ENCODE measurements at places on chromosomes 4 and X. TPM values are rescaled to one million over a fixed set of nuclear protein-coding genes. Genes with fewer than 3 reads are reported as not detected.
A peak's percentile ranks its signal among the peaks of the same experiment; 100 is the strongest.

DNA sequence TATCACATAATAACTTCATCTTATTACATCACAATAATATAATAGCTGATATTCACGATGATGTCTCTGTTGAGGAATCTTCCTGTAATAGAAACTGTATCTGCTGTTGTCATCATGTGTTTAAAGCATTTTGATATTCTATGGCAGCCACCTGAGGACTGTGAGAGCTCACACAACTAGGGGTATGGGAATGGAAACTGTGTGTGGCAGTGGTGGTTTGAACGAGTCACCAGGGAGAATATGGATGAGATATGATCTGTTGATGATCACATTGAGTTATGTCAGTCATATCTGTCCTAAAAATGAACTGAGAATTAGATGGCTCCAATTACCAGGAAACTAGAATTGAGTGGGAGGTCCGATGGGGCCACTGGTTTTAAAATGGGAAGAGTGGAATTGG is 169.6 kb downstream of the MID1IP1 start:
- peaks cover 5% of the 10 kb centered on the region for H3K36me3 ChIP-seq
- peak overlapping the region; percentile 4 for H3K27ac ChIP-seq
- peaks cover 18% of the 10 kb centered on the region for H3K27me3 ChIP-seq

DNA sequence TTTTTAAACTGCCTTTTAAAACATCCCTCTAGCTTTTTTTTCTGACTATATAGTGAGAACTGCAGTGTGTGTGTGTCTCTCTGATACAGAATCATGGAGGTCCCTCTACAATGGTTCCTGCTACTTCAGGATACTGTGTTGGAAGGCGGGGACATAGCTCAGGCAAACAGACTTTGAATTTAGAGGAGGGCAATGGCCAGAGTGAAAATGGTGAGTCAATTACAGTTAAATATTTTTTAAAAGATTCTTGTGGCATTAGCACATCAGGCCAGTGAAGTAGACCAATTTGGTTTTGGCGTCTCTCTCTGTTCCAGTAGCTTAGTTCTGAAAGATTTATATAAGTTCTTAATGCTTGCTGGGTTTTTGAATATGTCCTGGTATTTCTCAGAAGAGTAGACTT is 47.1 kb downstream of the ALG13 start:
- no peaks in the 10 kb centered on the region for H3K27me3 ChIP-seq
- peaks cover 16% of the 10 kb centered on the region for H3K36me3 ChIP-seq
- no peak overlapping the region for H3K4me3 ChIP-seq

- peaks cover 15% of the 10 kb centered on the region for H3K4me1 ChIP-seq
- peaks cover 2% of the 10 kb centered on the region for H3K36me3 ChIP-seq
- H3K27ac ChIP-seq: peak within 1 kb of the TSS; percentile 86
- H3K4me3 ChIP-seq: peak within 1 kb of the TSS; percentile 91
- peak; percentile 55 for DNase-seq
- H3K27me3 ChIP-seq: peaks cover 61% of the 10 kb centered on the region
Measured at GRCh38 chrX:118974088-118974907, at the start of gene LONRF3. TSS of gene LONRF3 (plus strand) at chrX:118974618. CDS start at chrX:118974781, 163 bp downstream.

DNA sequence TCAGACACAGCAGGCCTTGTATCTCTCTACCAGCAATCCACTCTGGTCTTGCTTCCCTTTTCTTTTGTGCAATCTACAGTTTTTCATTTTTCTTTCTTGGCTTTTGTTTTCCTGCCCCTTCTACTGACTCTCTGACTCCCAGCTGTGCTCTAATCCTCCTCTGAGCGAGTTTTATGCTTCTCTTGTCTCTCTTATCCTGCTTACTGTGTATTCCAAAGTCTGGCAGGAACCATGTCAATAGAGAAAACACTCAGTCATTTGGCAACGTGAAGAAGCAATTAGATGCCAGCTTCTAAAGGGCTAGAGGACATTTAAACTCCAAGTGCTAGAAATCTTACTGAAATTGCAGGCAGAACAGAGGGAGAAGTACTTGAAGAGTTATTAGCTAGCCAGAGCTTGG is 984.6 kb upstream of the TENM3 start:
- no peak overlapping the region for H3K4me3 ChIP-seq
- H3K27ac ChIP-seq: no peak overlapping the region
- no peaks in the 10 kb centered on the region for H3K36me3 ChIP-seq
- no peaks in the 10 kb centered on the region for H3K4me1 ChIP-seq

- H3K4me1 ChIP-seq: no peaks in the 10 kb centered on the region
- no peak for DNase-seq
- H3K36me3 ChIP-seq: no peaks in the 10 kb centered on the region
Measured at GRCh38 chr4:61533140-61533539, 333.0 kb downstream of the ADGRL3 start.

DNA sequence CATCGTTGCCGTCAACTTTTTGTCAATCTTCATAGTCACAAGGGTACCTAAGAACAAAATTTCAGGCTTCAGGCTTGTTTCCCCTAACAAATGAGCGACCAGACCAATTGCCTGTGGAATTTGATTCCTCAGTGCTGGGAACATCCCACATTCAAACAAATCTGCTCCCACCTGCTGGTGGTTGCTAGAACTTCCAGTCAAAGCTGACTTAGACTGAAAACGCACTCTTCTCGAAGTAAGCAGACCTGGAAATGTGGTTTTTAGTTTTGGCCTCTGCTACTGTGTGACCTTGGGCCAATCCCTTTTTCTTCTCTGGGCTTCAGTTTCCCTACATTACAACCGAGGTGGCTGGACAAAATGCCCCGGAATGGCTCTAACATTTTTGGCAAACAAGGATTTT is 1.8 kb upstream of the GABRQ start:
- H3K27ac ChIP-seq: no peak overlapping the region
- H3K36me3 ChIP-seq: no peaks in the 10 kb centered on the region
- H3K4me1 ChIP-seq: no peaks in the 10 kb centered on the region

- H3K4me3 ChIP-seq: no peak overlapping the region
- H3K36me3 ChIP-seq: peaks cover 4% of the 10 kb centered on the region
- peak overlapping the region; percentile 56 for H3K27ac ChIP-seq
- DNase-seq: no peak
- peaks cover 46% of the 10 kb centered on the region for H3K4me1 ChIP-seq
Measured at GRCh38 chr4:86981789-86982188, 47.0 kb downstream of the AFF1 start.

DNA sequence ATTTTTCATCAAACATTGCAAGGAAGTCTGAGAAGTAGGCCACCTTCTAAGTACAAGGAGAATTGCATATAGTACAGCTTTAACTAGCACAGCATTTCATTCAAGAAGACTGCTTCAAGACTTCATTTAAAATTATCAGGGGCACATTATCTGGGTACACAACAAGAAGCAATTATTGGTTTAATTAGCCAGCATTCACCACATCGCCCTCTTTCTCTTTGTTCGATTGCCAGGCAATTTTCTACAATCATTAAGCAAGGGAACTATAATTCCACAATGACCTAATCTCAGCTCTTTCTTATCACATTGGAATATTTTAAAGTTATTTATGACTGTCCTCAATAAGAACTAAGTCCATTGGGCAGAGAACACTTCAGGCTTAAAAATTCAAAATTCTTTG is 1347.1 kb upstream of the PABPC4L start:
- no peak for DNase-seq
- no peaks in the 10 kb centered on the region for H3K27me3 ChIP-seq
- H3K36me3 ChIP-seq: no peaks in the 10 kb centered on the region
- H3K27ac ChIP-seq: no peak overlapping the region

DNA sequence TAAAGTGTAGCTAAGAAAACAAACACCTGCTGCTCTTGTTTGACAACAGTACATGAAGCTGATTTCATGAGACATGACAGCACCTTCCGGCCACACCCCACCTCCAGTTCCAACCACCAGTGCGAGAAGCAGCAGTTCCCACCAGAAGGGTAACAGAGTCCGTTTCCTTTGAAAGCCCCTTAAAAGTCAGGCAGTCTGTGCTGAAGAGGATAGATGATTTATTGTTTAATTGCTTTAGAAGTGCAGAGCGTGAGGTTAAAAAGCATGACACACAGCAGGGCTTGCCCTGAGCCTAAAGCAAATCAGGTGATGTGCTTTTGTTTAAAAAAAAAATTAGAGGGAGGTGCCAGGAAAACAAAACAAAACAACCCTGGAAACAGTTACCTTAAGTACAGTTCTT is 82.6 kb downstream of the HADH start:
- peaks cover 80% of the 10 kb centered on the region for H3K4me1 ChIP-seq
- DNase-seq: peak; percentile 66
- H3K4me3 ChIP-seq: peak overlapping the region; percentile 41
- H3K27ac ChIP-seq: peak overlapping the region; percentile 91

DNA sequence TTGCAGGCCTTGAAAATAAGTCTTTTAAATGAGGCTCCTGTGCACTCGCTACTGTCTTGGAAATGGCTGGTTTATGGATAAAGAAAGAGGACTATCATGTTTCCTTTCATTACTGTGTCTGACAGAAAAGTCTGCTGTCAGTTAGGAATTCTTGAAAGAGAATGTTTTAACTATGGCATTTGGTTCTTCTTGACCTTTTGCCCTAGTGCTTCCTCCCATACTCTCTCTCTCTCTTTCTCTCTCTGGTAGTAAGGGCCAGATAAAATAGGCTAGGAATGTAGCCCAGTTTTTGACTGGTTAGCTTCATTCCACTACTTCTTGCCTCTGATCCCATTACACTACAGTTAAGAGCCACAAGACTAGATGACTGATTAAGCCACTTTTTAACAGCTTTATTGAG is 29.8 kb downstream of the YY2 start:
- H3K27ac ChIP-seq: no peak overlapping the region
- DNase-seq: no peak
- H3K27me3 ChIP-seq: no peaks in the 10 kb centered on the region
- no peak overlapping the region for H3K4me3 ChIP-seq

DNA sequence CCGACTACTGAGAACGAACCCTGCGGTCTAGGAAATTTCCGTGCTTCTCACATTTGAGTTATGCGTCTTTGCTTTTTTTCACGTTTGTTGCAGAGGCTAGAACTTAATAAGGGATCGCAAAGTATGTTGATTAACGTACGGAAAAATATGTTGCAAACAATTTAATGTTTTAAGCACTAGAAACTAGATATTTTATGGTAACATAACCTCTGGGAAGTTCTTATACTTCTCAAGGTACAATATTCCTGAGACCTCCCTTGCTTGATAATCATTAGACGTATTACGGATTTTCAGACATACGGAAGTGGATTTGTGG is 639 bp upstream of the PRDM5 start:
- H3K4me1 ChIP-seq: peaks cover 16% of the 10 kb centered on the region
- H3K4me3 ChIP-seq: peak overlapping the region; percentile 77
- no peak overlapping the region for H3K27ac ChIP-seq
- no peak for DNase-seq
- peaks cover 46% of the 10 kb centered on the region for H3K27me3 ChIP-seq
- peaks cover 3% of the 10 kb centered on the region for H3K36me3 ChIP-seq

DNA sequence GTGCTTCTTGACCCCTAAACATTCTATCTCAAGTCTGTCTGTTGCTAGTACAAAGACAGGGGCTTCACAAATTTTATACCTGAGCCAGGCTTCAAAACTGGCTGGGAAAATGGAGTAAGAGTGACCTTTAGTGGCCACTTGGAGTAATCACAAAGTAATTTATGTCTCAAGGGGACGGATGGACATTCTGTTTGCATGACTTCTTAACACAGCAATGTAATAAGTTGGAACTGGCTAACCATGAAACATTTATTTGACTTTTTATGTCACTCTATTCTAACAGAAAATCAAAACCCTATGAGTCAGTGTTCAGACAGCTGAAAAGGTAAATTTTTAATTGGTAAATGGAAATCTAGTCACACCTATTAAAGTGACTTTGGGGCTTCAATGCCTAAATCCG is 600.6 kb downstream of the ANKRD50 start:
- H3K27me3 ChIP-seq: no peaks in the 10 kb centered on the region
- no peak overlapping the region for H3K27ac ChIP-seq
- no peak for DNase-seq
- H3K4me1 ChIP-seq: no peaks in the 10 kb centered on the region
- no peaks in the 10 kb centered on the region for H3K36me3 ChIP-seq

- no peaks in the 10 kb centered on the region for H3K36me3 ChIP-seq
- H3K27ac ChIP-seq: no peak overlapping the region
- DNase-seq: no peak
- H3K4me1 ChIP-seq: no peaks in the 10 kb centered on the region
Measured at GRCh38 chrX:35076061-35076460, 133.5 kb downstream of the FAM47B start.

GRCh38 chr4:124095621-124096020 is 616.9 kb downstream of the ANKRD50 start:
- no peak overlapping the region for H3K27ac ChIP-seq
- no peaks in the 10 kb centered on the region for H3K36me3 ChIP-seq
- H3K27me3 ChIP-seq: no peaks in the 10 kb centered on the region
- no peak overlapping the region for H3K4me3 ChIP-seq

- H3K36me3 ChIP-seq: peaks cover 15% of the 10 kb centered on the region
- H3K4me3 ChIP-seq: peak overlapping the region; percentile 84
- DNase-seq: peak; percentile 50
- H3K27ac ChIP-seq: peak overlapping the region; percentile 64
Measured at GRCh38 chrX:1466971-1467561, 14.4 kb upstream of the ASMTL start.

GRCh38 chr4:85701861-85702321 is 226.9 kb downstream of the ARHGAP24 start:
- H3K4me1 ChIP-seq: no peaks in the 10 kb centered on the region
- DNase-seq: no peak
- H3K27ac ChIP-seq: no peak overlapping the region
- no peak overlapping the region for H3K4me3 ChIP-seq
- no peaks in the 10 kb centered on the region for H3K36me3 ChIP-seq

GRCh38 chr4:76518241-76518640 is 83.2 kb downstream of the SHROOM3 start:
- no peak overlapping the region for H3K27ac ChIP-seq
- no peaks in the 10 kb centered on the region for H3K36me3 ChIP-seq
- no peak for DNase-seq
- peaks cover 4% of the 10 kb centered on the region for H3K4me1 ChIP-seq
- H3K27me3 ChIP-seq: no peaks in the 10 kb centered on the region

GRCh38 chr4:8409264-8410065 is 31.1 kb downstream of the ACOX3 start:
- no peaks in the 10 kb centered on the region for H3K27me3 ChIP-seq
- peaks cover 17% of the 10 kb centered on the region for H3K4me1 ChIP-seq
- no peak overlapping the region for H3K27ac ChIP-seq
- DNase-seq: peak; percentile 38

HTT gene
- 88.0 TPM for total RNA-seq

BEND2 gene
- total RNA-seq: not detected

ARMCX1 gene
- total RNA-seq: 3.3 TPM

DUSP21 gene
- total RNA-seq: not detected

GPC4 gene
- total RNA-seq: not detected

HSFX2 gene
- 0.39 TPM for total RNA-seq

LNX1 gene
- total RNA-seq: not detected

LRP2BP gene
- total RNA-seq: 0.51 TPM

SOX3 gene
- not detected for total RNA-seq
